ENCODE measurements at places on chromosomes 2 and 18.

DNA sequence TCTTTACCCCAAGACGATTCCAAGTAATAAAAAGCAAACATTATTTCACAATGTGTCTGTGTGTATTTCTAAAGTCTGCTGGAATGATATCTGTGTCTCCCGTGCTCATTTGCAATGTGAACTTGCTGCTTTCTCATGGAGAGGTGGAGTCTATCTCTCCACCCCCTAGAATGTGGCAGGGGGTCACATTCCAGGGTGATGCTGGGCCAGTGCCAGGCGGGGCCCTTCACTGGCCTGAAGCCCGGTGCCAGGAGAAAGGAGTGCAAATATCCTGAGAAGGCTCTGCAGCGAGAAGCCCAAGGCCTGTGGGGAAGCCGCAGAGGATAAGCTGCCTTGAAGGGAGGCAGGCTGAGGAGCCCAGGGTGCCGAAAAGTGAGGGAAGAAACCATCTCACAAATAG lies 26.8 kb upstream of the LDLRAD4 start:
- DNase-seq = no peak

GRCh38 chr2:160423126-160423525 lies 70.5 kb downstream of the RBMS1 start:
- DNase-seq = no peak

DNA sequence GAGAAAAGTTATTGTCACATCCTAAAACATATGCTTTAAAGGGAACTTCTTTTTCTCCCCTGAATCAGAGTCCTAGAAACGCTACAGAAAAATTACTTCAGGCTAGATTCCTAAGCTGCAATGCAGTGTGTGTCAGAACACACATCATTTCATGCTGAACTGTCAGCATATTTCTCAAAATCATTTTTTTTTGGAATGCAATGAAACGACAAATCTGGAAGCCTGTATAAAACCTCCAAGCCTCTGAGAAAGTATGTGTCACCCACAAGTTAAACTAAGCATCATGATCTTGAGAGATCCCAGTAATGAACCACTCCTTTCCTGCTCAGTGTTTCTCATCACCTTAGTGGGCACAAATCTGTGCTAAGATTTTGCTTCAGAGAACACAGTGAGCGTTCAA lies 276.2 kb downstream of the ZNF521 start:
- no peak for DNase-seq

DNA sequence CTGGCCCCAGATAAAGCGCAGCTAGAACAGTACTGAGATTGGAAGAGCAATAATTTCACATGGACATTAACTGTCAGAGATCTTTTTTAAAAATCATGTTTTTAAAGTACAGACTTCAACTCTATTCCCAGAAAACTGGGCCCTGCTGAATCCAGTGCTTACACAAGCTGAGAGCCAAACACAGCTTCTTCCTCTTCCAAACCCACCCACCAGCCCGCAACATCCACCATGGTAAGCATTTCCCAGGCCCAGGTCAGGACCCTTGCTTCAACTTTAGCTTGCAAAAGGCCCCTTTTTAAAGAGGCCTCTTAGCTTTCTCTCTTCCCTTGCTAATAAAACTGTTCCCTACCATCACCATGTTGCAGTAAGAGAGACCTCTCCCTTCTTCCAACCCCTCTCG lies 2.1 kb downstream of the AAK1 start:
- DNase-seq = no peak

DNA sequence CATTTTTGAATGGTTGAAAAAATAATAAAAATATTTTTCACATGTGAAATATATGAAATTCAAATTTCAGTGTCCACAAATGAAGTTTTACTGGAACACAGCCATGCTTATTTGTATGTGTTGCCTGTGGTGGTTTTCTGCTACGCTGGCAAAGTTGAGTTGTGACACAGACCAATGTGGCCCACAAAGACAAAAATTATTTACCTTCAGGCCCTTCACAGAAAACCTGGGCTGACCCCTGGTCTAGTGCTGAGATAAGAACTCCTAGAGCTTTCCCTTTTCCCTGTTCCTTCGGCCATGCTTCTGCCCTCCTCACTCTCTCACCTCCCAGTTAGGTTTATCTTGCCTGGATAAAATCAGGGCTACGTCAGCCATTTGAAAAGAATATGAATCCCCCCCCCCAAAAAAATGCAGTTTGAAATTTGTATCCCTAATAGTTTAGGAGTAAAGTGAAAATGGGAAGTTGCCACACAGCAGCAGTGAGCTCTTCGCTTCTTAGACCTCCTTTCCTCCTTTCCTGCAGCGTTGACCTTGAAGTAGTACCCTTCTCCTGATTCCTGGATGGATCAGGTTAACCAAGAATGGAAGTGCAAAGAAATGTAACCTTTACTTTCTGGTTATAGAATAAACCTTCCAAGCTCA lies 91.0 kb downstream of the LIMS1 start:
- DNase-seq = no peak

DNA sequence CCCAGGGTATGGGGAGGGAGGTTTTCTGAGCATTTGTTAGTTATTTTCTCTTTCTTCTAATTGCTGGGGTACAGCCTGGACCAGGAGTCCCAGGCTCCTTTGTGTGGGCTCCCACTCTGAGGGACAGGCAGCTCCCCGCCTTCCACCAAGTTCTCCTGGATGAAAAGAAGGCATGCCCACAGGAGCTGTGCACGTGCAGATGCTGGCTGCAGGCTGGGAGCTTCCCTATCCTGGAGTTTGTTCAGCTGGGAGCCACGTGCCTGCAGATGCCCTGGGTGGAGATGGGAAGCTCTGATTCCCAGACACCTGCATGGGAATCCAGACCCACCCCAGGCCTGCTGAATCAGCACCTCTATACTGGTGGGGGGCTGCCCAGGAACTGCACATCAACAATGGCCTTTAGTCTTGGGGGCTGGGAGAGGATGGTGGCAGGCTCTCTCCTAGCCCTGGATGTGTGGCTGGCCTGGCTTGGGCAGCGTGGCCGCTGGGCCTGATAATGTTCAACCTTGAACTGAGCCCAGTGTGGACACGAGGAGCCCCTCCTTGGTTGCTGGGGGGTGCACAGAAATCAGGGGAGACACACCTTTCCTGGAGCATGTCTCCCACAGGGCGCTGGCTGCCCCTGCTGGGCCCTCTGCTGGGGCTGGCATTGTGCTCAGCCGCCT lies 233.6 kb upstream of the HS6ST1 start:
- DNase-seq = no peak

DNA sequence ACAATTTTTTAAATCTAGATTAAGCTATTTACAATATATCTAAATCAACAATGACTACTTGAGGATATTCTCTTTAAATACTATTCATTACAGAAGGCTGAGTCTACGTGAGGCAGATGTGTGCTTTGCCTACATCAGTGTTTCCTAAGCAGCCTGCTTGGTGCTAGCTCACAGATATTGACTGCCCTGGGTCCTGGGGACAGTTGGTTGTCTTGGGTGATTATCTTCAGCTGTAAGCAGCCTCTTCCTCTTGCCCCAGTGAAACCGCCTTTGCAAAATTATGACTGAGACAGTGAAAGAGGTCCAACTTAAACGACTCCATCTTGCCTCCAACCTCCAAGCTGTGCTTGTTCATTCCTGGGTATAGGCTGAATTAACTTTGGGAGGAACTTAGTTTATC lies 39.6 kb upstream of the CCDC88A start:
- no peak for DNase-seq

- DNase-seq = no peak
These were observed 180.3 kb downstream of the VAPA start for GRCh38 chr18:10094154-10094553.

GRCh38 chr2:206481056-206481455 lies 37.7 kb downstream of the ADAM23 start:
- no peak for DNase-seq

- no peak for DNase-seq
These were observed 2.9 kb upstream of the EPAS1 start for GRCh38 chr2:46294176-46294836.

GRCh38 chr18:9417073-9417851 lies 58.1 kb upstream of the RALBP1 start:
- DNase-seq = no peak

- DNase-seq = no peak
These were observed 154.7 kb downstream of the MAP2 start for GRCh38 chr2:209578394-209579001.

GRCh38 chr2:85130407-85130806 lies 2.8 kb upstream of the TCF7L1 start:
- no peak for DNase-seq

- no peak for DNase-seq
These were observed 14.8 kb downstream of the SP110 start for GRCh38 chr2:230205034-230205433.

DNA sequence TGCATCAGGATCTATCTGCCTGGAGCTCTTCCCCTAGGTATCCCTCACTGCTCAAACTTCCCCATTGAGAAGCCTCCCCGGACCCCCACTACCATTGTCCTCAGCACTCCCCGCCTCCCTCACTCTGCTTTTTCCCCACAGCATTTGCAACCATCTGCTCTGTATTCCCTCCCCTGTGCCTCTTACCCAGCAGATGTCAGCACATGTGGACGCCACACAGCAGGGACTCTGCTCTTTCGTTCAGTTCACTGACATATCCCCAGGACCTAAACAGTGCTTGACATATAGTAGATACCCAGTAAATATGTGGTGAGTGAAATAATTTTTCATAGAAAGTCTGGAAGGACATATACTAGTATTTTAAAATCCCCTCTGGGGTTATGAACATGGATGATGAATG lies 101.1 kb downstream of the TMEM247 start:
- DNase-seq = no peak

- no peak for DNase-seq
These were observed 1071.8 kb upstream of the PIK3C3 start for GRCh38 chr18:40883271-40883670.

- DNase-seq = no peak
These were observed 10.3 kb upstream of the GALNT14 start for GRCh38 chr2:31148514-31148913.

- peak; percentile 87 for DNase-seq
These were observed 87.3 kb downstream of the ACAA2 start for GRCh38 chr18:49725809-49726674.

DNA sequence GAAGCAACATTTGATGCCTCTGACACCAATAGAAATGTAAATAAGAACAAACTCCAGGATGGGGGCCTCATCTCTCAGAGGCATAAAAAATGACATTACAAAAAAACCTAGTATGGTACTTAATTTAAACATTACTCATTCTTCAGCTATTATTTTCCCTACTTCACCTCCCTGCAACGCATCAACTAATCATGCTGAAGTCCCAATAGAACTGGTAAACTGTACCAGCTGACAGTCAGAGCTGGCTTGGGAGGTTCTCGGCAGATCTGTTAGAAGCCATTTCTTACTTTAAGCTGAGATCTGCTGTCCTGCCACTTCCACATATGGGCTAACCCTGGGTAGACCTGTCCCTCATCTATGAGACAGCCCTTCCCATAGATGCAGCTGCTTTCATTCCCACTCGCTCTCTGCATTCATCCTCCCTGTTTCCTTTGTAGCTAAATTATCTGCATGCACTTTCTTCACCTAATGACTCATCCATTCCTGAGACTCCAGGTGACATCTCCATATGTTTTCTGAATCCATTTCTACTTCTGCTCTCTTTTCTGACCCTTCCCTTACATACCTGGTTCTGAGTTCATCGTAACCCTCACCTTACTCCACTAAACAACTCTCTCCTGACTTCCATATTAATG lies 108.1 kb downstream of the AOX1 start:
- DNase-seq = no peak

DNA sequence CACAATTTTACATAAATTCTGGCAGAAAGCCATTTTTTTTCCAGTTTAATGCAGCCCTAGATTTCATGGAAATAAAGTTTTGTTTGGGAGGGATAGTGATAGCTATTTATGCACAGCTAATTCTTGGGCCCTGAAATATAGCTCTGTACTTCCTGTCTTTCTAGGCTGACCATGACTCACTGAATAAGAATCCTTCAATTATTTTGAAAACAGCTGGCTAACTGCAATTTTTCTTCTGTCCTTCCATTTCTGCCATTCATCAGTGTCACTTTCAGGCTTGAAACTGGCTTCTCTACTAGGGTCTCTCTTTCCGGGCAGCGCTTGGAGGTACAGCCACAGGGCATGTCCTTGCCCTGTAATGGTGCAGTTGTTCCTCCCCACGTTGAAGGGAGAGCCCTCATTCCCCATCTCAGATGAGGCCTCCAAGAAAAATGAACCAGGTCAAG lies 97.1 kb upstream of the TMEM178A start:
- no peak for DNase-seq

DNA sequence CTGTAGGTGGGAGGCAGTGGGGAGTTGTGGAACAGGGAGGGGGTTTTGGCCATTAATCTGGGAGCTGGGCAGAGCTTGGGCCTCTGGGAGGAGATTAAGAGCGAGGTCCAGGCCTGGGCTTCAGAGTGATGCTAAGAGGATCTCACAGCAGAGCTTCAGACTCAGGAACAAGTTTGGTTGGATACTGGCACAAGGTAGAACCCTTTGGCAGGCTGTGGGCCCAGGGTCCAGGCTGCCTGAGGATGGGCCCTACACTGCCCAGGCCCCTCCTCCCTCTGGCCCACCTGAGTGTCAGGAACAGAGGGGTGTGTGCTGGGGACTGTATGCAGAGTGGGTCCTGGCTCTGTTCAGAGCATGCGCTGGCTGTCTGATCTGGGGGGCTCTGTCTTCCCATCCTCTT lies 334.9 kb downstream of the CYP26B1 start:
- no peak for DNase-seq

- no peak for DNase-seq
These were observed 75.2 kb downstream of the KLHL29 start for GRCh38 chr2:23460228-23460627.

GRCh38 chr18:79612291-79613108 lies 67.1 kb upstream of the CTDP1 start:
- DNase-seq = no peak

- DNase-seq = no peak
These were observed 47.7 kb upstream of the POMC start for GRCh38 chr2:25215948-25216679.

DNA sequence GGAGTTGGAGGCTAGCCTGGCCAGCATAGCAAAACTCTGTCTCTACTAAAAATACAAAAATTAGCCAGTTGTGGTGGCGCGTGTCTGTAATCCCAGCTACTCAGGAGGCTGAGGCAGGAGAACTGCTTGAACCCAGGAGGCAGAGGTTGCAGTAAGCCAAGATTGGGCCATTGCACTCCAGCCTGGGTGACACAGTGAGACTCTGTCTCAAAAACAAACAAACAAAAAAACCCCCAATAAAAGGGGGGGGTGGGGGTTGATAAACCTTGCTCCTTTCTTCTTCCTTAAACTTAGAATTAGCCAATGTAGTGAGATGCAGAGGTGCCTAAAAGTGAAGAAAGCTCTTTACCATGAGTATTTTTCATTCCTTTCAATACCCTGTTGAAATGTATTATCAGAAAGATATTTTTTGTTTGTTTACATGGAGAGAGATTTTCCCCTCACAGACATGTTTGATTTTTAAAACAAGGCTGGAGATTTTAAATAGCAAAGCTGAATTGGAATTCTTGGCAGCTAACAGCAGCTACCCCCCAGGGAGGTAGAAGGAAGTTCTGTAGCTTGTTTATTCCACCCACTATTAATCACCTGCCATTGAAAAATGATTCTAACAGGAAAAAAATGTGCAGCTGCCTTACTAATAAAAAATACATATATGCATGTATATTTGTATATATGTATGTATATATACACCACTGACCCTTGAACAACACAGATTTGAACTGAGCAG lies 48.6 kb downstream of the GYPC start:
- DNase-seq = no peak
